ENCODE measurements at places on chromosomes 6 and 20.

DNA sequence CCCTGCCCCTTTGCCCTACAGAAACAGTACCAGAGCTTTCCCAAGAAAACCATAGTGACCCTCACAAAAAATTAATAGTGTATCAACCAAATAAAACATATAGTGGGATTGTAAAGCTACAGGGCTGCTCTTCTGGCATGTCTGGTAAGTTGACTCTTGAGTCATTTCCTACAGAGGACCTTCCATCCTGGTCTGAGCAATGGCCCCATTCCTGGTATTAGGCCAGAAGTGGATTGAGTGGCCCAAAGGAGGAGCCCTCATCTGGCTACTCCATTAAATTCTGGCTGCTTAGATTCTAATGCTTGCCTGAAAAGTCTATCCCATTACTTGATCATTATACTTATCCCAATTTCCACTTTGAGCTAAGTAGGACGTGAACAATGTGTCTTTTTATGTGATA, 150.9 kb upstream of the HMGN3 start:
- no peak for DNase-seq

- no peak for DNase-seq
Observed at GRCh38 chr6:49835140-49835539, 31.2 kb downstream of the CRISP1 start.

GRCh38 chr6:162119341-162119740, 608.2 kb downstream of the PRKN start:
- DNase-seq, result peak; percentile 51

- DNase-seq, result no peak
Observed at GRCh38 chr20:59469267-59470252, 134.8 kb upstream of the PHACTR3 start.

All from fibroblast of lung (primary cell).